Fibroblast of skin of right quadriceps (primary cell): ENCODE measurements at places on chromosomes 4 and X.

GRCh38 chr4:102624505-102624904 is 123.3 kb downstream of the NFKB1 start:
- DNase-seq, result peak; percentile 4

- no peak for DNase-seq
Measured at GRCh38 chr4:76673362-76673761, 224.6 kb downstream of the SOWAHB start.

GRCh38 chr4:1195109-1195671 is 22.8 kb upstream of the SPON2 start:
- no peak for DNase-seq

- no peak for DNase-seq
Measured at GRCh38 chr4:96913441-96914080, 1073.7 kb downstream of the PDHA2 start.

DNA sequence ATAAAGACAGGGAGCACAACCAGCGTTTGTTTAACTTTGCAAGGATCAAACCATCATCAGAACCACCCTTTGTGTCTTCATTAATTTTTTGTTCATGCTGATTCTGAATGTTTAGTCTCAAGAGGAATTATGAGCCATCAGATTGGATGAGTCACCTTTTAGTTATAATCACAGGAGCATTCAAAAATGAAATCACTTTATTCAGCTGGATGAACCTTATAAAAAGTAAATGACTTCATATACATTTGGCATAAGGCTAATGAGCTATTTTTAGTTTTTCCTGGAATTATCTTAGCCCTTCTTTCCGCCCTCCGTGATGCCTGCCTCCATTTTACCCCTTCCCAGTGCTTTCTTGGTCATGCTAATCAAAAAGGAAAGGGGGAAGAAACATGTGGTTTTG is 103.6 kb downstream of the SORBS2 start:
- DNase-seq, result peak; percentile 78

GRCh38 chrX:88284844-88285243 is 462.2 kb upstream of the CPXCR1 start:
- no peak for DNase-seq

- DNase-seq, result no peak
Measured at GRCh38 chr4:163485589-163485988, 8.9 kb upstream of the TMA16 start.

- DNase-seq, result peak; percentile 95
Measured at GRCh38 chr4:148441986-148442831, at the start of gene NR3C2. Gene NR3C2, minus strand, starts transcription at chr4:148442414.

DNA sequence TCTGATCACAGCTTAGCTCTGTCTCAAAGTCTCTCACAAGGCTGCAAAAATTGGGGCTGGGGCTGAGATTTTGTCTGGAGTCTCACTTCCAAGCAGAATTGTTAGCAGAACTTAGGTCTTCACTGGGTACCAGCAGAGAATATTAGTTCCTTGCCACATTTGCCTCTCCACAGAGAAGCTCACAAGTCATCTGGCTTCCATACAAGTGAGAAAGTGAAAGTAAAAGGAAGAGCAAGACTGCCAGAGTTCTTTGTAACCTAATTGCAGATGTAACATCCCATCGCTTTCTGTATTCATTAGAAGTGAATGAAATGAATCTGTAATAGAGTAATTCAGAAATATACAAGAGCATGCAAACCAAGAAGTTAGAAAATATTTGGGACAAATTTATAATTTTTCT is 624.1 kb upstream of the GNPDA2 start:
- DNase-seq, result peak; percentile 1

GRCh38 chr4:48194971-48195370 is 60.9 kb upstream of the TXK start:
- no peak for DNase-seq

DNA sequence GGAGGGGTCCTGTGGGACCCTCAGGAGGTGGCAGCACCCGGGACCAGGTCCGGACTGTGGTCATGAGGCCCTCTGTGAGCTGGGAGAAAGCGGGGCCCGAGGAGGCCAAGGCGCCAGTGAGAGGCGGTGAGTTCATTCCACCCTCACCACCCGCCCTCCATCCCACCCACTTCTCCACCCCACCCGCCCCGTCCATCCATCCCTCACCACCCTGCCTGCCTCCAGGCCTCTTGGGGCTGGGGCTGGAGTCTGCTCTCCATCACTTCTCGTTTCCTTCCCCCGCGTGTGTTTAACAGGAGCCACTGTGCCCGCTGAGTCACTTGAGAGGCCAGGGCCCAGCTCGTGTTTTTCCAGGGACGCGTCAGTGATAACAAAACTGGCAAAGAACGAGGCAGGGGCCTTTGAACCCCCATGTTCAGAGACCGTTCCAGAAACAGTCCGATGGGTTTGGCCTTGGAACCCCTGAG is 6.2 kb downstream of the SH3TC1 start:
- DNase-seq, result no peak

- DNase-seq, result no peak
Measured at GRCh38 chrX:16897445-16897844, 27.3 kb upstream of the RBBP7 start.

DNA sequence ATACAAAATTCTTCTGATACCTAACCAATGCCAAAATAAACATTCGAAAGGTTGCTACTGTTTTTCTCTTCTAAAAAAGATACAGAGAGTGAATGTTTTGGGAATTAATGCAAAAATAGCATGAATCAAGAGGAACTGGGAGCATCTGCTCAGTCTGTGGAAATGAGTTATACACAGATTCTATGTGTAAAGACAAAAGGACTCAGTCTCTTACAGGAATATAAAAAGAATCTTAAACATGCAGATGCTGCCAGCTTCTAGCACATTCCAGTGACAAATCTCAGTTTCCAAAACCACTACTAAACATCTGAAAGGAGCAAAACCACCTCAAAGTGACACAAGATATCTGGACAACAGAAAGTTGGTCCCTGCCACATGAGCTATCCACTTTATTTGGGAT is 55.0 kb downstream of the PAPSS1 start:
- DNase-seq, result peak; percentile 31

DNA sequence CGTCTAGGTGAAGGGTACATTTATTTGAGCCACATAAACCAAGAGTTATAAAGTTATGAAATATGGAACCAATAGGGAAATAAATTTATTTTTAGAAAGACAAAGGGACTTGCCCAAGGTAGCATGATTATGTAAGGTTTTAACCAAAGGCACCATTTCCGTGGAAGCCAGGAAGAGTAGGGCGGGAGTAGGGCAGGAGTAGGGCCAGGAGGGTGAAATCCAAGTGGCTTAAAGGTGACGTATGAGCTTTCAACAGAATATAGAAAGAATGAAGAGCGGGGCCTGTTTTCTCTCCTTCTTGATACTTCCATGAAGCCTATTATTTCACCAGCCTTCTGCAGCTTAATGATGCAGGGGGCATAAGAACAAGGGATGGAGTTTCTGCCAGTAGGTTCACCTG is 91.7 kb upstream of the PNPLA4 start:
- no peak for DNase-seq

DNA sequence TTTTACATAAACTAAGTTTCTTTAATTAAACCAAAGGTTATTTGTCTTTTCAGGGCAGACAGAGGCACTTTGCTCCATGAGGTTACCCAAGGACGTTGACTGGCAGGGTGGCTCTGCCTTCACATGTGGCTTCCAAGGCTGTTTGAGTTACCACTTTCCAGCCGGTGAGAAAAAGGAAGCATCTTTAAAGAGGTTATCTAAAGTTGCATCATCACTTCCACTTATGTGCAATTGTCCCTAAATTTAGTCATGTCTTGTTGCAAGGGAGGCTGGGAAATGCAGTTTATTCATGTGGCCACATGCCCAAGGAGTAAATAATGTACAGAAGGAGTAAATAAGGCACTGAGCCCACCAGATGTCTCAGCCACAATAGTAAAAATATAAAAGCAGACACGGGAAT is 29.0 kb upstream of the RAP1GDS1 start:
- DNase-seq, result no peak

DNA sequence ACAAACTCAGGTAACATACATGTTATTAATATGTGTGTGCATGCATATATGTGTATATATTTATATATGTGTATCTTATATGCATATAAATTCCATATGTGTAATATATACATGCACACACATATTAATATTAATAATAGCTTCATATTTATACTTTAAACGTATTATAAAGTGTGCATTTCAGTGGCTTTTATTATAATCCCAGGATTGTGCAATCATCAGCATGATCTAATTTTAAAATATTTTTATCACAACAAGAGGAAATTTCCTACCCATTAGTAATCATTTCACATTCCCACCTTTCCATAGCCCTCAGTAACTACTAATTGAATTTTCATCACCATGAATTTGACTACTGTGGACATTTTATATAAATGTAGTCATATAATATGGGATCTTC is 2211.9 kb upstream of the TENM3 start:
- no peak for DNase-seq

- DNase-seq, result no peak
Measured at GRCh38 chr4:130568746-130569145, 1472.8 kb downstream of the C4orf33 start.

DNA sequence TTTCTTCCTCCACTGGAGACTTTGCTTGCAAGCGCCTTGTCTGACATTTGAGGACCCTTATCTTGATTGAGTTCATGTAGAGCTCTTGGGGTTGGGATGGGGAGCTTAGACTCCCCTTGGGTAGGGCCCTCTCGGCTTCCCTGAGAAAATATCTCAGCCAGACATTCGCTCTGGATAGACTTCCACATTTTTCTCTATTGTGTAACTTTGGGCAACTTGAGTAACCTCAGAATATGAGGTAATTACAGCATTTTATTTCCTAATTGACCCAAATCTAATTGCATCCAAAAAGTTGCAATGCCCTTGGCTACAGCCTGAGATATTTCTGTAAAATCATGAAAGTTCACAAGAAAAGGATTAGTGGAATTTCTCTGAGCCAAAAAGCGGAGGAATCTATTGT is 102.8 kb upstream of the MXRA5 start:
- peak; percentile 42 for DNase-seq

GRCh38 chr4:66223068-66223703 is 552.9 kb upstream of the EPHA5 start:
- DNase-seq, result no peak

DNA sequence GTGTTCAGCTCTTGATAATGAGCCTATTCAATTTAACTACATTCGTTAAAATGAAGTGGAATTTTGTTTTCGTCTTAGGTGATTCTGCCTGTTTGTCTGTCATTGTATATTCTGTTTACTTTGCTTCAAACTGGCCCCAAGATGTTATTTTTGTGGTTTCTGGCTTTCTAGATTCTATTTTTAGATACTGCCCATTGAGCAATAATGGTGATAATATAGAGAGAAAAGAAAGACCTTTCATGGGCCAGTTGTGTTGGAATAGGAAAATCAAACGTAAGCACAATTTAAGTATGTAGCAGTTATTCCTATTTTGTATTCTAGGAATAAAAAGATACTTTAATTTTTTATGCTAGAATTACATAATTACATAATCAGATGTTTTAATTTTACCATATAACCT is 4.0 kb downstream of the CDKN2AIP start:
- DNase-seq, result no peak

DNA sequence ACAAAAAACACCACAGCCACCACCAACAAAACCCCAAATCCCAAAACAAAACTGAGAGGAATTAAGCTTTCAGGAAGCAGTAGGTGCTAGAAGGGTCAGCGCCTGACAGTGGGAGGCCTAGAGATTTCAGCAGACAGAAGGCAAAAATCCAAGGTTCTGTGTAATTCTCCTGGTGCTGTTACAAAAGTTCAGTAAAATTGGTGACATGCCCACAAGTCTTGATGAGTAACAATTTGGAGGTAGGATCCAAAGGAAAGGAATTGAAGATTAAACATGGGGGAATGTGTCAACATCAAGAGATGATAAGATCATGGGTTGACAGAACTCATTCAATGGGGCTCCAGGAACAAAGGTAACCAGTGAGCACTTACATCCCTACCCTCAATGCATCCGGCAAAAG is 653.8 kb upstream of the CPEB2 start:
- peak; percentile 2 for DNase-seq

- no peak for DNase-seq
Measured at GRCh38 chr4:3700736-3701135, 65.4 kb upstream of the ADRA2C start.

- no peak for DNase-seq
Measured at GRCh38 chr4:176592976-176593670, 199.6 kb downstream of the VEGFC start.

DNA sequence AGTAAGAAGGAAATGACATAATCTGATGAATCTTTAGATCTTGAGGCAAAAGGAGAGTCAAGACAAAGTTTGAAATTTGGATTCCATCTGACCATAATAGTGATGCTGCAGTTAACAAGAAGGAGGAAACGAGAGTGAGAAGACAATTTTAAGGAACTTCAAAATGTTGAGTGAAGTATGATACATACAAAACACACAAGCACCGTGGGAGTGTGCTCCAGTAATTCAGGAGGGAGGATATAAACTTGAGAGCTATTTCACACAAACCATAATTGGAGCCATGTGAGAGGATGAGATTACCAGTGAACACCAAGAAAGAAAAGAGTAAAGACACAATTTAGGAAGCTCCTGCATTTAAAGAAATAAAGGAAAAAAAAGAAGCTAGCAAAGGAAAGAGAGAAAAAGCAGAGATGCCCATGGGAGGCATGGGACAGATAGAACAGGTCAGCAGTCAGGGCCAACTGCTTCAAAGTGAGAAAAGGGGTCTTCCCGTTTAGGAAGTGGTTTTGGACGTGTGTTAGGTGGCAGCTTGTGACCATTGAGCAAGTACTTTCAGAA is 150.7 kb upstream of the SLC7A11 start:
- no peak for DNase-seq

GRCh38 chrX:13717700-13718472 is 16.5 kb downstream of the TRAPPC2 start:
- peak; percentile 59 for DNase-seq

DNA sequence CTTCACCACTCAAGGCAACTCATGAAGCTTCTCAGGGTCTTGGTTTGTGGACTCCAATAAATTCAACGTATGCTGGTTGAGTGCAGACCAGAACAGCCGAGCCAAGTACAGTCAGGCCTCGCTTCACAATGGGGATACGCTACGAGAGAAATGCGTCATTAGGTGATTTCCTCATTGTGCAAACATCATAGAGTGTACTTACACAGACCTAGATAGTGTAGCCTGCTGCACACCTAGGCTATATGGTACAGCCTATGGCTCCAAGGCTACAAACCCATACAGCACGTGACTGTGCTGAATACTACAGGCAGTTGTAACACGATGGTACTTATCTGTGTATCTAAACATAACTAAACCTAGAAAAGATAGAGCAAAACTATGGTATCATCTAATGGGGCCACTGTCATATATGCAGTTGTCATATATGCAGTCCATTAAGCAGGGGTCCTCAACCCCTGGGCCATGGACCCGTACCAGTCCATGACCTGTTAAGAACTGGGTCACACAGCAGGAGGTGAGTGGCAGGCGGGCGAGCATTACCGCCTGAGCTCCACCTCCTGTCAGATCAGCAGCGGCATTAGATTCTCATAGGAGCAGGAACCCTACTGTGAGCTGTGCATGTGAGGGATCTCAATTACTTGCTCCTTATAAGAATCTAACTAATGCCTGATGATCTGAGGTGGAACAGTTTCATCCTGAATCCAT is 31.5 kb downstream of the RTL5 start:
- DNase-seq, result no peak
